ENCODE measurements at places on chromosomes 11 and 22.
A peak's percentile ranks its signal among the peaks of the same experiment; 100 is the strongest.

- peak; percentile 24 for DNase-seq
Measured at GRCh38 chr11:134425816-134426536, 13.9 kb upstream of the B3GAT1 start.

DNA sequence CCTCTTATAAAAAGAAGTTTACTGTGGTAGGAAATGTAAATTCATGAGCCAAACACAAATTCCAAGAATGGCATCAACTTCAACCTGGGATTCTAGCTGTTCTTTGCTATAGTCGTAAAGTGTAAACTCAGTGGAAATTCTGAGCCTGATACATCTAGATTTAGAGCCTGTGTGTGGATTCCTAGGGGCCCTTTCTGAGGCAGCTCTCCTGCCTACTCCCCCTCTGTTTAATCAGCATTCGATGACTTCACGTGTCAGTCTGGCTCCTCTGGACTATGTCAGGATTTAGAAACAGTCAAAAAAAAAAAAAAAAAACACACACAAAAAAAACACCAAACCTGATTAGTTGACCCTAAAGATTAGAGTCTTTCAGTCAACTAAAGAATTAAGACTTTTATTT is 93.1 kb upstream of the SC5D start:
- no peak for DNase-seq

DNA sequence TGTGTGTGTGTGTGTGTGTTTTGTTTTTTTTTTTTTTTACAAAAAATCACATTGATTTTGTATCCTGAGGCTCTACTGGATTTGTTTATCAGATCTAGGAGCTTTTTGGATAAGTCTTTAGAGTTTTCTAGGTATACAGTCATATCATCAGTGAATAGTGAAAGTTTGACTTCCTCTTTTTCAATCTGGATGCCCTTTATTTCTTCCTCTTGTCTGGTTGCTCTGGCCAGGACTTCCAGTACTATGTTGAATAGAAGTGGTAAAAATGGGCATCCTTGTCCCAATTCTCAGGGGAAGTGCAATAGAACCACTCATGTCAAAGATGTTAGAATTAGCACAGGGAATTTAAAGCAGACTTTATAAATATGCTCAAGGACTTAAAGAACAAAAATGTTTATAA is 32.6 kb upstream of the PRDM11 start:
- DNase-seq, result no peak

DNA sequence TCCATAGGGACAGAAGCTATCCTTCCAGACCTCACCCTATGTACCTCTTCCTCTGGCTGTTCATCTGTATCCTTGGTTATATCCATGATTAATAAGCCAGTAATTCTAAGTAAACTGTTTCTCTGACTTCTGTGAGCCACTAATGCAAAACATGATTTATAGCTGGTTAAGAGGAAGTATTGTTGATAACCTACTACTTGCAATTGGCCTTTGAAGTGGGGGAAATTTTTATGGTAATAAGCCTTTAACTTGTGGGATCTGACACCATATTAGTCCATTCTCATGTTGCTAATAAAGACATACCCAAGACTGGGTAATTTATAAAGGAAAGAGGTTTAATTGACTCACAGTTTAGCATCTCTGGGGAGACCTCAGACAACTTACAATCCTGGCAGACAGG is 21.9 kb downstream of the CASP12 start:
- DNase-seq, result no peak

DNA sequence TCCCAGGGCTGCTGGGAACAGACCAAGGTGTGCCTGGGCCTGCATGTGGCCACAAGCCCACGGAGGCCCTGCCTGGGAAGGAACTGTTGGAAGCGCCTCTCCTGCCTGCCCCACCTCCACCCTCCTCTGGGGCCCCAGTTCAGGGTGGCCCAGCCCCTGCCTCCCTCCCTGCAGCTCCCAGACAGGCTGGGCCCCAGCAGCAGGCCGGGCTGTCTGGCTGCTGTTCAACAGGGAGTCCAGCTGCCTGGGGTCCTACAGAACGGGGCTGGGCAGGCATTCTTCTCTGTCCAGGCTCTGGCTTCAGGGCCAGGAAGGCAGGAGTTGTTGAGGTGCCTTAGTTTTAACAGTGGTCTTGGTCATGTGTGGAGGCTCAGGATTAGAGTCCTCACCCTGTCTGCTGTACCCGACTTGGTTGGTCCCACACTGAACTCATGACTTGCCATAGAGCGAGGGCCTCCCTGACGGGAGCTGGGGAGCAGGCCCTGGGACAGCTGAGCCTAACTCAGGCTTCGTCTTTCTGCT is 11.8 kb downstream of the PRDM11 start:
- no peak for DNase-seq

DNA sequence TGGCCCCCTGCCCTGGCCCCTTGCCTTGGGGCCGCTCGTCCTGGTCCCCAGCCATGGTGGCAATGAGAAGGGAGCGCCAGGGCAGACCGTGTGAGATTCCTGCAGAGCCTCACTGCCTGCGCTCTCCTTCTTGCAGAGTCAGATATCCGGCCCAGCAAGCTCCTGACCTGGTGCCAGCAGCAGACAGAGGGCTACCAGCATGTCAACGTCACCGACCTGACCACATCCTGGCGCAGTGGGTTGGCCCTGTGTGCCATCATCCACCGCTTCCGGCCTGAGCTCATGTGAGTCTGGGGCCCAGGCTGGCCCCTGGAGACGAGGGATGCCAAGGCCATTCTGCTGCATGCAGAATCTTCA is 114.1 kb downstream of the MICAL2 start:
- DNase-seq, result no peak

- DNase-seq, result no peak
Measured at GRCh38 chr11:17853280-17853679, 118.7 kb downstream of the KCNC1 start.

DNA sequence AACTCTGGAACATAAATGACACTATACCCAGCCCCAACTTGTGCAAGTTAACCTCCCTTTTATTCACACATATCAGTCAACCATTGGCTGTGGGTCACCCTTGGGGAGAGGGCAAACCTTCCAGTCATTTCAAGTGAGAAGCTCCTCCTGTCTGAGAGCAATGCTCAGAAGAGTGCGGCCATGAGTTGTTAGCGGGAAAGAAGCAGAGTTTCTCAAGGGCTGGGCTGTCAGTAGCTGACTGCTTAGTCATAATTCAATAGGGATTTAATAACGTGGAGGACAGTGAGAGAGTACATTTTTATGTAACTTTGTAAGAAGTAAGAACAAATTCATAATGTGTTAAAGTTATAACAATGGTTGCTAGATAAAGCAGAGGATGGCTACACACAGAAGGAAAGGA is 5.1 kb downstream of the PATE2 start:
- DNase-seq, result no peak

DNA sequence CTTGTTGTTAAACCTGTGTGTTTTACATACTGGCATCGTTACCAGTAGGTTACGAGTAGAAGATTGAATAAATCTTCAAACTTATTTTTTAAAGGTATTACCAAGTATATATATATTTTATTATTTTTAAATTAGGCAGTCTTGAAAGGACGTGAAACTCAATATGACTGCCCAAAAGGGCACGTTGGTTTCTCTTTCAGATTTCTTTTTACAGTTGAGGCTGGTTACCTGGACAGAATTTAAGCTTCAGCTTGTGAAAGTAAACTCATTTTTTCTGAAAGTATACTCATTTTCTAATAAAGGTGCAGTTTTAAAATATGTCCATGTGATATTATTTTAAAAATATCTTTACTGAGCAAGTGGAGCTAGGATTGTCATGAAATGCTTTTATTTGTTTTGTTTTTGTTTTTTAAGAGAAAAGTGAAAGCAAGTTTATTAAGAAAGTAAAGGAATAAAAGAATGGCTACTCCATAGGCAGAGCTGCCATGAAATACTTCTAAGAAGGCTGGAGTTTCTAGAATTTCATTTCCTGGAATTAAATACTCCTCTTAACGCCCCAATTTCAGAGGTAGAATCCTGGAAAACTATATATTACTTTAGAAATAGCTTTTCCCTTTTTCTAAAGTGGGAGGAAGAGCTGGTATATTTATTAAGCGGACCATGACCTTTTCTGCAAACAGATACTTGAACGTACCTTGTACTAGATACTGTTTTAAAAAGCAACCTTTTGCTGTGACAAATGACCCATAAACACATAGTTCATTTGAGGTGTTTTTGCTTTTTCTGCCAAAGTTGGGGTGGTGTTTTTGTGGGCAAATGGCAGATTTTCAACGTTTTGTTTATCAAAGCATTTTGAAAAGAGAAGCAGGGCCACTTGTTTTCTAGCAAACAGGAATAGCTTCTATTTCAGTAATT is 1.9 kb downstream of the FBXO7 start:
- DNase-seq, result peak; percentile 4

- DNase-seq, result no peak
Measured at GRCh38 chr22:39144101-39144767, 8.2 kb downstream of the CBX7 start.

- no peak for DNase-seq
Measured at GRCh38 chr22:49853981-49854831, 562 bp downstream of the ZBED4 start.

DNA sequence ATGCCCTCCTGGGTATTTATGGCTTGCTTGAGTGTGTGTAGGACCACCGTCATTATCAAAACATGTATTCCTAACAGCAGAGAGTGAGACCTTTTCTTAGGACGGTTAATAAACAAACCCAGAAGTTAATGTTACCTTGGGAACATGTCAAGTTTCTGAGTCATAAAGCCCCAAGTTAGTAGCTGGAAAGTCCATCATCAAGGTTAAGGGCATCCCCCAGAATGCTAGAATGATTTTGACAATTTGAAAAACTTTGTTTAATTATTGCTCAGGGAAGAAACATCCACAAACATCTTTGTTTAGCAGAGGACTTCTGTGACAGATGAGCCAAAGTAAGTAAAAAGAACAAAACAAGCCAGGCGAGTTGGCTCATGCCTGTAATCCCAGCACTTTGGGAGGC is 20.0 kb downstream of the CAVIN3 start:
- no peak for DNase-seq

GRCh38 chr11:109970516-109971183 is 122.5 kb upstream of the ZC3H12C start:
- no peak for DNase-seq

- DNase-seq, result no peak
Measured at GRCh38 chr11:67581469-67581868, 2.1 kb upstream of the GSTP1 start.

- no peak for DNase-seq
Measured at GRCh38 chr11:122850076-122850631, 11.9 kb downstream of the CRTAM start.

- DNase-seq, result no peak
Measured at GRCh38 chr11:72740060-72740424, 12.2 kb downstream of the ARAP1 start.

- no peak for DNase-seq
Measured at GRCh38 chr11:6574816-6575715, 28.4 kb downstream of the RRP8 start.

DNA sequence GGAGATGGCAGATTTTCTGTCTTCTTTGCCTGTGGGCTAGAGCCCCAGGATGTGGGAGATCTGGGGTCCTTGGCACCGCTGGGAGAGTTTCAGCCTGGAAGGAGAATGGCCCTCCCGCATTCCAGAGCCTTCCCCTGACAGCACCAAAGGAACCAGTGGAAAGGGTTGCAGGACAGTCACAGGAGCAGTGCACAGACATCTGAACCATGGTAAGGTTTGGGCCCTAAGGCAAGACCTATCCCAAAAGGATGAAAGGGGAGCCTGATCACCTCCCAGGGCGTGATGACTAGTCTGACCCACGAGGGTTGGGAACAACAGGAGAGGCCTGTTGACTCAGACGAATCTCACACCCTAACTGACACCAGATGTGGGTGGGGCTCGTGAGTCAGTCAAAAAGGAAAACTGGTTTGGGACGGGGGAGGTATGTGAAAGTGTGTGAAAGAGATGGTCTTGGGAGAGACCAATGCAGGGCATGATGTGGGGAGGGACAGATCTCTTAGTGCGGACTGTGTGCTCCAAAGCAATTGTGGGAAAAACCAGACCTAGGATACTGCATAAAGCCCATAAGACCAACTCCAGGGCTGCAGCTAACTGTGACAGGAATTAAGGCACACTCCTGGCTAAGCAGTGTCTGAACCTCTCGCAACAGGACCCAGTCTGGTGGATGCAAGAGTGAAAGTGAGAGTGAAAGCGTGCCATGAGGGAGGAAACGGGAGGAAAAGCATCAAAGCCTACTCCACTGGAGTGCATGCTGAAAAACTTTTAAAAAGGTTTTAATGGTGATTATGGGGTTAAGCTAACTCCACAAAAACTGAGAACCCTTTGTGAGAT is 39.1 kb upstream of the GLYAT start:
- DNase-seq, result no peak

DNA sequence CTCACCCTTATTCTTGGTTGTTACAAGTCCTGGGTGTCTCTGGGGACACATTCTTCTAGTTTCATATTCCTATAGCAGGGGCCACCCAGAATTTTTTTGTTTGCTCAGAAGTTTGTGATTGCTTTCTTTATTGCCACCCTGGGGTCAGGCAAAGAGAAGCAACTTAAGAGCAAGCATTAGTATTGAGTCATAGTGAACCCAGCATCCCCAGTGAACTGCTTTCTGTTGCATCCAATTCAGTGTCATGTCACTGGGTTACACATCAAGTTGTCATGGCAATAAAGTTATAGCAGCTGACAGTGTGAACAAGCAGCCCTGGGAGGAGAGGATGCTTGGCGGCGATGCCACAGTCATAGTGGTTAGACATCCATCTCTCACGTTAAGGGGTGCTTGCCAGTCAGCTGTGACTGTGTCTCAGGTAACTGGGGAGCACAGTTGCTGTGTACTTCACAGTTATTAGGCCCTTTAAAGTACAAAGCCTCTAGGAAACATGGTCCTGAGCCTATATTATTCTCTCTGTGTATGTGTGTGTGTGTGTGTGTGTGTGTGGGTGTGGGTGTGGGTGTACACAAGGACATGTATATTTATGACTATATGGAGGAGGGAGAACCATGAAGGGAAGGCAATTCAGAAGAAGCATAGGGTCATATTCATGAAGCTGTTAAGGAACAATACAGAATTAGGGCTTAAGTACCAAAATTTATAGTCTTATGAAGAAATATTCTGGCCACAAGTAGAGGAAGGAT is 52.5 kb downstream of the TRIM44 start:
- no peak for DNase-seq

DNA sequence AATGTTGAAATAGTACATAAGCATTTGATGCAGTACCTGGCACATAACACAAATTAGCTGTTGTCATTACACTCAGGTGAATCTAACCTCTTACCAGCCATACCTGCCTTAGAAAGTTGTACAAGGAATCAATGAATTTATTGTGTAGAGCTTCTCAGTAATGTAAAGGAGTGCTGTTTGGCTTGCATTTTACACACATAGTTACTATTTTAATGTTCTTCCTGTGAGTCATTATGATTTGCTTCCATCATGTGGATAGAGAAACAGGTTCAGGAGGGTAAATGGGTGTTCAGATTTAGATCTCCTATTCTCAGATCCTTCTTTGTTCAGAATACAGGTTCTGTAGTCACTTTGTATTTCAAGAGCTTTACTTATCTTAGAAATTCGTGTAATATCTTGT is 27.6 kb upstream of the RCE1 start:
- no peak for DNase-seq

DNA sequence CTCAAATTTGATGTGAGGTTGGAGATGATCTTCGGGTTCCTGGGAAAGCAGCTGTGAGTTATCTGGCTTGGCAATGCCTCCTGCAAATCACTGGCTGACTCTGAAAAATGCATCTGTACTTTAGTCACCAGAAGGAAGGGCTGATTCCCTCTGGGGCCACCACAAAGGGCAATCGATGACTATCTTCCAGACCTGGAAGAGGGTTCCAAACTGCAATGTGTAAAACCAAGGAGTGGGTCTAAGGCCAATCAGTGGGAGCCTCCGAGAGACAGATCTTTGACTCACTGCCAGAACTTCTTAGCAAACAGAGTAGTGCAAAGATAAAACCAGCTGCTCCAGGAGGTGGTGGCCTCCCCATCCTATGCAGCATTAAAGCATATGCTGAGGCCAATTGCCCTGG is 29.1 kb upstream of the PAK1 start:
- DNase-seq, result peak; percentile 71

- no peak for DNase-seq
Measured at GRCh38 chr11:31792456-31792855, 18.7 kb downstream of the PAX6 start.
